ENCODE measurements at places on chromosomes 6 and 20.

- no peak for DNase-seq
These were observed 477.7 kb upstream of the SULF2 start for GRCh38 chr20:48262955-48263354.

DNA sequence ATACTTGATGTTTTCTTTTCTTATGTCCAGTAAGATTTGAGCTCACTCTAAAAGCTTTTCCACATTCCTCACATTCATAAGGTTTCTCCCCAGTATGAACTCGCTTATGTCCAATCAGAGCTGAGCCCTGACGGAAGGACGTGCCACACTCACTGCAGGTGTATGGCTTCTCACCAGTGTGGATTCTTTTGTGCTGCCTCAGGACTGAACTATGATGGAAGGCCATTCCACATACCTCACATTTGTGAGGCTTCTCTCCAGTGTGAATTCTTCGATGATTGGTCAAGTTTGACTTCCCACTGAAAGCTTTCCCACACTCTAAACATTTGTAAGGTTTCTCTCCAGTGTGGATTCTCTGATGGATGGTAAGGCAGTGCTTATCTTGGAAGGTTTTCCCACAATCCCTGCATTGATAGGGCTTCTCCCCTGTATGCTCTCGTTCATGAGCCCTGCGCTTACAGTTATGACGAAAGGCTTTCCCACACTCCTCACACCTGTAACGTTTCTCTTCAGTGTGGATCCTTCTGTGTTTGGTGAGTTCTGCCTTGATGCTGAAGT, 9.9 kb downstream of the ZNF311 start:
- no peak for DNase-seq

- no peak for DNase-seq
These were observed 193.9 kb downstream of the SLC24A3 start for GRCh38 chr20:19406381-19406780.

- no peak for DNase-seq
These were observed 154.3 kb upstream of the INSM1 start for GRCh38 chr20:20213526-20214121.

GRCh38 chr6:105932440-105932839, 153.7 kb upstream of the PRDM1 start:
- no peak for DNase-seq

DNA sequence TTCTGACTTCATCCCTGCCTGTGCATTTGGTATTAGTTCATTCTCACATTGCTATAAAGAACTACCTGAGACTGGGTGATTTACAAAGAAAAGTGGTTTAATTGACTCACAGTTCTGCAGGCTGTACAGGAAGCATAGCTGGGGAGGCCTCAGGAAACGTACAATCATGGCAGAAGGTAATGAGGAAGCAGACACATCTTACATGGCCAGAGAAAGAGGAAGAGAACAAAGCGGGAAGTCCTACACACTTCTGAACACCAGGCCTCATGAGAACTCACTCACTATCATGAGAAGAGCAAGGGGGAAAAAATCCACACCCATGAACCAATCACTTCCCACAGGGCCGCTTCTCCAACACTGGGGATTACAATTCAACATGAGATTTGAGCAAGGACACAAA, 303.9 kb downstream of the CBLN4 start:
- no peak for DNase-seq

DNA sequence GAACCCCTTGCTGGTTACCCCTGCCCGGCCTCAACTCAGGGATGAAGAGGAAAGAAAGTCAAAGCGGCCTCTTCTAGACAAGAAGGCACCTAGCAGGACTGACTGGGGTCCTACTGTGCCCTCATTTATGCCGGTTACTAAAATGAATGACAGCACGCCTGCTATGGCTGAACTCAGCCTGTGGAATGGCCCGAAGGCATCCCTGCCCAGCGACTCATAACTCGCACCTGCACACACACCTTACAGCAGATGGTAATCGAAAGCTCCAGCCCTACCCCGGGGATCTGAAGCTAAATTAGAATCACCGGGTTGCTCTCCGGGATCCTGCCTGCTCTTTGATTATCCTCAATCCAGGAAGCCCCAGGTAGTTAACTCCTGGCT, 747 bp upstream of the TXNDC5 start:
- DNase-seq: peak; percentile 13

GRCh38 chr6:110250838-110251237, 70.6 kb downstream of the CDC40 start:
- DNase-seq: no peak

DNA sequence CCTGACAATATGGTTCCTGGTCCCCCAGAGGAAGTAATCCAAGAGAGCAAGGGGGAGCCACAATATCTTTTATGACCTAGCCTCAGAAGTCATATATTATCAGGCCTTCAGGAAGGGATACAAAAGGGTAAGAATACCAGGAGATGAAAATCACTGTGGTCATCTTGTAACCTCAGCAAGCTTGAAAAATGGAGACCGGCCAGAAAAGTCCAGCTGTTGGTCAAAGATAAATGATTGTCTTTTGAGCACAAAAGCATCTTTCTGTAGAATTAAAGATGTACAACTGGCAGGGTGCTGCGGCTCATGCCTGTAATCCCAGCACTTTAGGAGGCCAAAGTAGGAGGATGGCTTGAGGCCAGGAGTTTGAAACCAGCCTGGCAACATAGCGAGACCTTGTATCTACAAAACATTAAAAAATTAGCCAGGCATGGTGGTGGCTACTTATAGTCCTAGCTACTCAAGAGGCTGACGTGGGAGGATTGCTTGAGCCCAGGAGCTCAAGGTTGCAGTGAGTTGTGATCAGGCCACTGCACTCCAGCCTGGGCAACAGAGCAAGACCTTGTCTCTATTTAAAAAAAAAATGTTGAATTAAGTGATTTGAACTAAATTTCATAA, 118.0 kb upstream of the MARCKS start:
- DNase-seq: no peak

- peak; percentile 59 for DNase-seq
These were observed 1.5 kb upstream of the TUBB2B start for GRCh38 chr6:3228771-3229565.

- no peak for DNase-seq
These were observed 257.6 kb upstream of the POU3F2 start for GRCh38 chr6:98576791-98577190.
